Body of pancreas (tissue), 4 donors: ENCODE measurements at places on chromosomes 16 and 17.

DNA sequence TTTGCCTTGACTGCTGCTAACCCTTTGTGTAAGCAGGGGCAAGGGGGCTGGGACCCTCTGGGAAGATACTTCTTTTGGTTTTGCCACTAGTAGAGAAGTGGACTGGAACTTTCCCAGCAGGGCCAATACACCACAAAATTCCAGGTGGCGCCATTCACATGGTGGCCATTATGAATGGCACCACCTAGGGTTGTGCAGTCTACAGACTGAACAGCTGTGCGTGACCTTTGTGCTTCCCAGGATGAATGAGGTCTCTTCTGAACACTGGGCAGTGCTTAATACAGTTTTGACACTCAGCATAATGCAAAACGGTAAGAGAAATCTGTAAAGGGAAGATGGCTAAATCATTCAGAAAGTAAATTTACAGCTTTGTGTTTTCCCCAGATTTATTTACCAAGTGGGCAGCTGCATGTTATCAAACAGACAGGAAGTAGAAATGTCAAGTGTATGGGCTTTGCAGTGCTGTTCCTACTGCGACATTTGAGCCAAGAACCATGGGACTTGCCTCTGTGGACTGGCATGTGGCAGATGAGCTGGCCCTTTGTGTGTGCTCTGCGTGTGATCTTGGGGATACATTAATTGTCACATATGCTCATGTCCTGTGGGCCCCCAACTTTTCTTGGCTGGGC, 9.2 kb downstream of the SYT17 start:
- no peak for DNase-seq

- DNase-seq, result no peak
Observed at GRCh38 chr16:77387815-77388209, 47.0 kb downstream of the ADAMTS18 start.

- no peak for DNase-seq
Observed at GRCh38 chr16:74268372-74268782, 28.2 kb upstream of the PSMD7 start.

GRCh38 chr17:21545064-21545463, 147.3 kb upstream of the KCNJ18 start:
- no peak for DNase-seq

GRCh38 chr16:86026171-86026910, 127.4 kb downstream of the IRF8 start:
- no peak for DNase-seq

- no peak for DNase-seq
Observed at GRCh38 chr17:28086519-28086918, 44.0 kb downstream of the NLK start.

GRCh38 chr16:84630446-84631152, 12.7 kb upstream of the COTL1 start:
- no peak for DNase-seq

GRCh38 chr17:70813355-70813930, 644.1 kb downstream of the KCNJ2 start:
- no peak for DNase-seq

GRCh38 chr17:6261466-6261865, 173.5 kb downstream of the AIPL1 start:
- DNase-seq, result no peak

- DNase-seq, result no peak
Observed at GRCh38 chr16:56910654-56911539, 21.0 kb upstream of the HERPUD1 start.

DNA sequence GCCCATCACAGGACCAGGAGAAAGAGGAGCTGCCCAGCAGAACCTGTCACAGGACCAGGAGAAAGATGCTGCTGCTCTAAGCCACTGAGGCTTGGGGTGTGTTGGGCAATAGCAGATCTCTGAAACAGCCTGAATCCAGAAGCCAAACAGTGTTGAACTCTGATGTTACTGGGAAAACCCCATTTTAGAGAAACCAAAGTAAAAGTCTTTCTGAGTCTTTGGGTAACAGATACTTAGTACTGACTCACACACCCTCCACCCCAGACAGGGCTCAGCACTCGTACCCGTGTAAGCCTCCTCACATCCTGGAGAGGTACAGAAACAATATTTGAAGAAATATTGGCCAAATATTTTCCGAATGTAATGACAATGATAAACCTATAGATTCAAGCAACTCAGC, 82.8 kb upstream of the GNG13 start:
- no peak for DNase-seq

GRCh38 chr16:87351320-87351698, 32.3 kb downstream of the FBXO31 start:
- no peak for DNase-seq

- DNase-seq, result no peak
Observed at GRCh38 chr16:77890075-77890474, 101.7 kb downstream of the VAT1L start.

- no peak for DNase-seq
Observed at GRCh38 chr16:51057102-51057793, 93.8 kb downstream of the SALL1 start.

DNA sequence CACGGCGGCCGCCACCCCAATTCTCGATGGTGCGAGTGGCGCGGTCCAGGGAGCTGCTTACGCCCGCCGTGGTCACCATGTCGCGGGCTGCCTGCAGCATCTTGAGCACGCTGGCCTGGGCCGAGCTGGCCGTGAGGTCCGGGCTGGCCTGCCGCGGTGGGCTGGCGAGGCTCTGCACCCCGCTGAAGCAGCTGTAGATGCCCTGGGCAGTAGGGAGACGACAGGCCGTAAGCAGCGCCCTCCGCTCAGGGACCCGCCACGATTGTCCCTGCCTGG, 16.4 kb downstream of the GRIN2C start:
- DNase-seq, result no peak

DNA sequence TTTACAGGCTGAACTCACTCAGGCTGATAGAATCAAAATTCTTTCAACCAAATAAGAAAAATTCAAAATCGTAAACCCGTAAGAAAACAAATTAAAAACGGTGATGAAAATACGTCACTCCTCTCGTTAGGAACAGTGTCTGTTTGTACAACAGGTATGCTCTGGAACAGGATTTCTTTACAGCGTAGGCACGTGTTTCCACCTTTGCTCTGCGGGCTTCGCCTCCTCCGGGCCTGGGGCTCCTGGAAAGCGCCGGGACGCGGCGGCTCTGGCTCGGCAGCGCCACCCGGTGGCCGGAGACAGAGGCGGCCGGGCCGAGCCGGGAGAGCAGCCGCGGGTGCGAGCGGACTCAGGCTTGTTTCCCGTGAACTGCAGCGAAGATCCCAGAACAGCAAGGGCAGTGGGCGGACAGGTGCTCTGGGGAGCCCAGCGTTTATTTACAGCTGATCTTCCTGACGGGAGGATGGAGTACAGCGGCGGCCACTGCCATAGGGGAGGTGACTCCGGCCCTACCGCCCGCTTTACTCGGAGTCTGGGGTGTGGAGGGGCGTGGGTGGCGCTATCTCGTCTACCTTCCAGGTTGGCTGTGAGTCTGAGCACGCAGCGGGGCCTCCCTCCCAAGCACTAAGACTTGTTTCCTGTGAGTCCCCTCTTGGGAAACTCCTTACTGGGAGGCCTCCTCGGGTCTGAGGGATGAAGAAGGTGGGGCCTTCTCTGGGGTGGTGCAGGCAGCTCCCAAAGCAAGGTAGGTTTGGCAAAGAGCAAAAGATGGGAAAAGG, 40.5 kb upstream of the ATP2A3 start:
- DNase-seq, result peak; percentile 64

DNA sequence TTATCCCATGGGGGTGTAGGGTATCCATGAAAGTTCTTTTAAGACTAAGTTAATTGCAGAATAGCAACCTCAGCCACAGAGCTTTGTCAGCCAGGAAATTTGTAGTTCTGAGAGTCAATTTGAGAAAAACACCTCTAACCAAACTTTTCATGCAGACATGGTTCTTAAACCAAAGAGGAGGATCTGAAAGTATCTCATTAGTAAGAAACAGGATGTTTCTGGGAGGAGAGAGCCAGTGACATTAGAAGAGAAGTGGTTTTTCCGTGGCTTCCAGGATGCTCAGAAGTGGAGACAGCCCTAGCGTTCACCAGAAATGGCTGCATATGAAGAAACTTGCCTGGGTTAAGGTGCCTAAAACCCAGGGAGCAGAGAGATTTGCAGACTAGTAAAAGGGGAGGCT, 7.9 kb downstream of the GNAO1 start:
- DNase-seq, result no peak

DNA sequence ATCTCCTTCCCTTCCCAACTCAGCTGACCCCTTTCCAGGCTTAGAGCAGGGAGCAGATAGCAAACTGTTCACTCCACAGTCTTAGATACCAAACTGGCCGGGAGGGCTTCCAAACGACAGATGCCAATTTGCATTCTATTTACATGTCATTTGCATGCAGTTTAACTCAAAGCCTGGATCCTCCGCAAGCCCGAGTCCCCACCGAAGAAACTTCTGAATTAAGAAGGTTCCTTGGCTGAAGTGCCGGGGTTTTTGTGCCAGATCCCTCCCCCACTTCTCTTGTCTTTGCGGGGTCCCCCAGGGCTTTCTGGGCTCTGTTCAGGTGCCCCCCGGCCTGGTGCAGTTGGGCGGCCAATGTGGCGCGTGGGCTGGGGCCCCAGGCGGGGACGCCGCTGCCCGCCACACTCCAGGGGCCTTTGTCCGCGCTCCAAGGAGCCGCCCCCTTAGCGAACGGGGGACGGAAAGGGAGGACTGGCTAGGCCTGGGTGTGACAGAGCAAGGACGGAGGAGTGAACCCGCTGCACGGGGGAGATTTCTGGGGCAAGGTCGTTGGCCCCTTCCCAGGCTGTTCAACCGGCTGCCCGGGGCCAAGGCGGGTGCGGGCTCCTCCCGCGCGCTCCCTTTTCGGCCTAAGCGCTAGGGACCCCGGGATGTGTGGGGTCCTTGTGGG, 1.2 kb downstream of the GPRC5B start:
- peak; percentile 52 for DNase-seq

- peak; percentile 11 for DNase-seq
Observed at GRCh38 chr16:73031155-73031866, 16.6 kb downstream of the ZFHX3 start.

- DNase-seq, result no peak
Observed at GRCh38 chr17:68579194-68579927, 21.8 kb downstream of the FAM20A start.

GRCh38 chr16:86727632-86728031, 149.3 kb downstream of the FOXL1 start:
- no peak for DNase-seq

GRCh38 chr17:58813712-58814111, 58.1 kb downstream of the PPM1E start:
- no peak for DNase-seq

- DNase-seq, result no peak
Observed at GRCh38 chr17:68621065-68621464, 19.9 kb upstream of the FAM20A start.

GRCh38 chr17:681316-681715, 33.3 kb downstream of the VPS53 start:
- DNase-seq, result no peak

GRCh38 chr17:57699751-57700219, 45.3 kb downstream of the CCDC182 start:
- DNase-seq, result no peak

DNA sequence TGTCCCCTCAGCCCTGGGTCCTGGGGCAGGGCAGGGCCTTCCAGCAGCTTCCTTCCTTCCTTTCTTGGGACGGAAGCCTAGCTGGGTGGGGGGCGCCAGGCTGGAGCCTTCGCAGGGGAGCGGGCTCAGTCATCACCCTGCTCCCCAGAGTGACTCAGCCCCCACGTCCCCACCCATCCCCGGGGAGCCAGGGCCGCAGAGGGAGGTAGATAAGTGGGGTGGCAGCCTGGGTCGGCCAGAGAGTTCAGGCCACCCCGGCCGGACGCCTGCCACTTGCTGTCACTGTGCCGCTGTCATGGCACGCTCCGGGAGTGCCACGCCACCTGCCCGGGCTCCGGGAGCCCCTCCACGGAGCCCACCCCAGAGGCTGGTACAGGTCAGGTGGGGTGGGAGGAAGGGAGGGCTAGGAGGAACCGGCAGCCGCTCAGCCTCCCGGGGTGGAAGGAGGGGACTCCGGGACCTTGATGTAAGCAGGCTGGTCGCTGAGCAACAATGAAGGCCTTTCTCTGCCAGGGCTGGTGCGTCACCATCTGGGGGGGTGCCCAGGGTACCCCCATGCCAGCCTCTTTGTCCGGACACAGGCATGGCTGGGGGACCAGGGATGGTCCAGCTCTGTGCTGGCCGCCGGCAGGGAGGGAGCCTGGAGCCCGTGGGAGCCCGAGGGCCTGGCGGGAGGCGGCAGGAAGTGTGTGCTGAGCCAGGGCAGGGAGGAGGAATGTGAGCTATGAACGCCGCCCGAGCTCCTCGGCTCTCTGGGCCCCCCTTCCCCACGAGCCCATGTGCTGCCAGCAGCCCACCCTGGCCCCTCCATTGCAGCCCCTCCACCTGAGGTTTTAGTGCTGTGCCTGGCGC, 6.6 kb downstream of the NHERF2 start:
- no peak for DNase-seq

DNA sequence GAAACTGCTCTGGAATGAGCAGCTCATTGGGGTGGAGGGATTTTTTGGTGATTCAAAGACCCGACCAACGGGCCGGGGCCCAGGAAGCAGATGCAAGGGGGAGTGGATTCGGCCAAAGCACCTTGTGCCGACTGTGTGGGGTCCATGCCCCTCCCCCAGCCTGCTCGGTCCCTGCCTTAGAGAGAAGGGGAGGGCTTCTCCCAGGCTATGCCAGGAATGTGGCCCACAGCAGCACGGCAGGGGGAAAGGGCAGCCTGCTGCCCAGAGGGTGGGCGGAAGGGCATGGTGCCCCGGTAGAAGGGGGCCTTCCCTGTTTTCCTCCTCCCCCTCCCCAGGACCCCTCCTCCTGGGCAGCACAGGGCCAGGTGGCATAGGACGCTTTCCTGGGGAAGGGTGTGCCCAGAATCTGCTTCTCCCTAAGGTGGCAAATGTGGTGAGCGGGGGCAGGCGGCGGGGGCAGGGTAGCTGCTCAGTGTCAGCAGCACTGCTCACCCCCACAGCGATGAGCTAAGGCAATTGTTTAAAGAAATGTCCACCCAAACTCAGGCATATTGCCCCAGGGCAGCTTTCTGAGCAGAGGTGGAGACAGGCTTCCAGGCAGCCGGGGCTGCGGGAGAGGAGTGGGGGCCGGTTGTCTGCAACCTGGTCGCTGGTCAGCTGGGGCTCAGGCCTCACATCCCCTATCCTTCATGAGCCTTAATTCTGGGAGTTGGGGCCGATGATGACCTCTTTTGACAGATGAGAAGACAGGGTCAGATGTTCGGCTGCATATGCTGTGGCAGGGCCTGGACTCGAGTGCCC, 33.9 kb upstream of the MLKL start:
- DNase-seq, result no peak

DNA sequence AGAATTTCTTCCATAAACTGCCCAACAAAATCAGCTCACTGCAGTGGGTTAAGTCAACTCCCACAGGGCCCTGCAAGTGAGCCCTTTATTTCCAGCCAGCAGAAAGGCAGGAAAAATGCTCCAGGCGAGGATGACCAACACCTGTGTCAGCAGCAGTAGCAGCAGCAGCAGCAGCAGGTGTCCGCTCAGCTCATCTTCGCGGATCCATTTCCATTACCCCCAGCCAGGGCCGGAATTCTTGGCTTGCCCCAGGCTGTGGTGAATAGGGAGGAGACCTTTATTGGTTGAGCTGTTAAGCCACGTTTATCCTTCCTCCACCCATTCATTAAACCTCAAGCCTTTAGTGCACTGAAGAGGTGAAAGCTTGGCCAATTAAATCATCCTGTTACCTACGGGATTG, 46.2 kb downstream of the MARCHF10 start:
- DNase-seq, result no peak
